ENCODE measurements at places on chromosomes 5 and 9.

DNA sequence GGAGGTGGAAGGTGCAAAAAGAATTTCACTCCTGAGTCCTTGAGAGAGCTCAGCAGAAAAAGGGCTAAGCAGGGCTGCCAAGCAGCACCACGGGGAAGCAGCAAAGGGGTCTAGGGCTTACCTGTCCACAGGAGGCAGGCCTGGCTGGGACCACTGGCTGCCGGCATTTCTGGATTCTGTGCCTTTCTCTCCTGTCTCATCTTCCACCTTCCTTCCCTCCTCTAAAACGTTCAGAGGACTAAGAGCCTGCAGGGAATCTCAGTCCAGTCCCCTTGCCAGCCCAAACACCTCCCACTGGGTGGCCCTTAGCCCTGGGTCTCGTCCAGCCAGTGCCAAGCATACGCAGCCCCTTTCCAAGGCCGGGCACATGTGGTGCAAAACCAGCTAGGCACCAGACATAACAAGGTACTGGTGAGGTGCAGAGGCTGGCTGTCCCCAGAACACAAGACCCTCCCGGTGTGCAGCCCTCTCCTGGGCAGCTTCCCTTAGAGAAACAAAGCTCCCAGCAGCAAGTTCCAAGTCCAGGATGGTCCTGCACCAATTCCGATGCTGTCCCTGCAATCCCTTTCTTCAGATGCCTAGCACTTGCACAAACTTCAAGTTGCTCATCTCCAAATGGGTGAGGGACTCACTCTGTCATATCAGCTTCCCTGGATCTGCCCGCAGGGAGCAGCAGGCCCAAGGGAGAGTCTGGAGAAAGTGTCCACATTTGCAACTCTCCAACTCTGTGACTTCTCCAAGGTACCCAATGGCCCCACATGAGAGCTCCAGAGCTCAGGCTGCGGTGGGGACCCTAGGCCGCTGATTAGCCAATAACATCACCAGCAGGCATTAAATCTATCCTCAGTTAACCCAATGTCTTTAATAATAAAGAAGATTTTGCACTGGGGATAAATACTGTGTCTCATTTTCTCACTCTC is 126.3 kb downstream of the C5orf15 start:
- DNase-seq, result no peak

DNA sequence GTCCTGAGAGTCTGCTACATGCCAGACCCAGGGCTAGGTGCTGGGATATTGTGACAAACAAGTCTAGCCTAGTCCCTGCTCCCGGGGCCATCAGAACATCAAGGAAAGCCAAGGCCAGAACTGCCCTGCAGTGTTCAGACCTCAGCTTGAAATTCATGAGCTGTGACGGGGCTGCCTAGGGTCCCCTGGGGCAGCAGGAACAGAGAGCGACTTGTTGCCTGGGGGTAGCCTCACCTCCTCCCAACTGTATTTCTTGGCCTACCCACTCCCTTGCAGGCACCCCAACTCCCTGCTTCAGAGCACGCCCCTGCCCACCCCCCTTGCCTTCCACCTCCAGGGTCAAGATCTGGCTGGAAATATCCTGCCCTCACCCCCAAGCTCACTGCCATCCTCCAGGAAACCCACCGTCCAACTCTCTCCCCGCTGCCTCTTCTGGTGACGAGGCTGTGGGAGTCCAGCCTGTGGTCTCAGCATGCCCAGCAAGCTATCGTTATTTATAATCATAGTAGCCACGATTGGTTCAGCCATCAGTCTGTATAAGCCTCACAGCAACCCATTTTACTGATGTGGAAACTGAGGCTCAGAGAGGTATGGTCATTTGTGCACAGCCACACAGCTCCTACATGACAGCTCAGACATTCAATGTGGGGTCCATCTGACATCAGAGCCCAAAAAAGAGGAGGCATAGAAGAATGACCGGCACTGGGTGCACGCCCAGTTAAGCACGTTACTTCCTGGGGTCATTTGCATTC is 10.7 kb downstream of the DNM1 start:
- DNase-seq, result no peak

GRCh38 chr5:170651604-170652277 is 131.8 kb upstream of the GABRP start:
- DNase-seq, result no peak

DNA sequence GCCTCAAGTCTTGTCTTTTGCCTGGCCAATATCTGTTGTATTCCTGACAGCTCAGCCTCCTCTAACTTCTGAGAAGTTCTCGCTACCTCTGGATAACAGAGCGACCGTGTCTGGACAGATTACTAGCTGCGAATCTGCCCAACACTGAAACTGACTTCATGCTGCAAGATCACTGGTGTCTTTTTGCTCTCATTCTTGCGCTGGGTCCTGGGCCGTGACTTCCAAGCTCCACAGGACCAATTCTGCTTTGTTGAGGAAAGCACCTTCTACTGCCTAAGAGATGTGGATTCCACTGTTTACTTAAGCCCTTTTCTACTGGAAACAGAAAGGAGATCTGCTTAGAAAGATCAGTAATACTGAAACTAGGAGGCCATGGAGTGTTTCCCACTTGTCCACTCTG is 978.8 kb upstream of the DMAC1 start:
- no peak for DNase-seq

GRCh38 chr9:97573482-97574073 is 59.6 kb downstream of the TSTD2 start:
- no peak for DNase-seq

All from esophagus squamous epithelium (tissue), 5 donors.